ENCODE measurements at places on chromosomes 3 and 15.

DNA sequence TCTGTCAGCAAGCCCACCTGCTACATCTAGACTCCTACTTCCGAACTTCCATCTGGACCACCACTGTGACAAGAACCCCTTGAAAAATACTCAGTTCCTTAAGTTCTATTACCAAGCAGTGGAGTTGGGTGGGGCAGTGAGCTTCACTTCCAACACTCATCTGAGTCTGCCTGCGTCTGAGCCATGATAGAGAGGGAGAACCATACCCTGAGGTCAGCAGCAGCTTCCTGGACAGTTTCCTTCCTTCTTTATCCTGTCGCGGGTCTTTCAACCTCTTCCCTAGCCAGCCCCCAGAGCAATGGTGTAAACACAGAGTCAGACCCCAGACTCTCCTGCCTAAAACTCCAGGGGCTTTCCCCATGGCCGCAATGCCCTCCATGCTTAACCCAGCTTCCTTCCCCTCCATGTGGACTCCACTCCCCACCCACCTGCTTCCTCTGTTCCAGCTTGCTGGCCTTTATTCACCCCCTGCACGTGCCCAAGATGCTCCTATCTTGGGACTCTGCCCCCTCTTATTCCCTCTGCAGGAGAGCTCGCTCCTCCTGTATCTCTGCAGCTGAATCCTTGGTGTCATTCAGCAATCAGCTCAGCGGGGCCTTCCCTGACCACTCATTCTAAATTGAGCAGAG is 211.2 kb downstream of the SHQ1 start:
- DNase-seq = no peak

DNA sequence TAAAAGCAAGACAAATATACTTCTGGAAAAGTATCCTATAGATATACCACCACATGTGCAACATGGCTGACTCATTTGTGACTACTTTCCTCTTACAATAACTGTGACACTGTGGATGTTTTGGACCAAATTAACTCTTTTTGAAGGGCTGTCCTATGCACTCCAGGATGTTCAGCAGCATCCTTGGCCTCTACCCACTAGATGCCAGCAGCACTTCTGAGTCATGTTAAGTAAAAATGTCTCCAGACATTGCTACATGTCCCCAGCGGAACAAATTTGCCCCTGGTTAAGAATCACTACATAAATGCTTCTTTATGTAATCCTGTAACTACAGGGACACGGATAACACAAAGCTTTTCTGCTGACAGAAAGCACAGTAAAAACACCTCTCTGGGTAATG is 32.0 kb downstream of the RUVBL1 start:
- no peak for DNase-seq

GRCh38 chr3:38127611-38128302 is 9.2 kb downstream of the ACAA1 start:
- no peak for DNase-seq

GRCh38 chr3:179671309-179671708 is 18.5 kb downstream of the USP13 start:
- DNase-seq = no peak

GRCh38 chr3:190902292-190902691 is 39.8 kb upstream of the GMNC start:
- DNase-seq = no peak

DNA sequence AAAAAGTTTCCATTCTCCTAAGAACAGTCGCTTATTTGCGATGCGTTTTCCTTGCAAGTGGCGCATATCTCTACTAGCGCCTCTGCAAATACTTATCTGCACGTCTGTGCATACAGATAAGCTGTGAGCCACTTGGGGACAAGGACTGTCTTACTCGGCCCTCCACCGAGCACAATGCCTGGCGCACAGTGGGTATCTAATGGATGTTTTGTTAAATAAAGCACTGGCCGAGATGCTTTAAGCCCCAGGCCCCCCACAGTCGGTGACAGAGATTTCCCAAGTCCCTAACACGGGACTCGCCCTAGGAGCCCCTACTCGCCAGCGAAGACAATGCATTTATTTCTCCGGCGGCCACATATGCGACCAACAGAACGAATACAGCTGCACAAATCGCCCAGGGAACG is 503 bp downstream of the HLTF start:
- no peak for DNase-seq

DNA sequence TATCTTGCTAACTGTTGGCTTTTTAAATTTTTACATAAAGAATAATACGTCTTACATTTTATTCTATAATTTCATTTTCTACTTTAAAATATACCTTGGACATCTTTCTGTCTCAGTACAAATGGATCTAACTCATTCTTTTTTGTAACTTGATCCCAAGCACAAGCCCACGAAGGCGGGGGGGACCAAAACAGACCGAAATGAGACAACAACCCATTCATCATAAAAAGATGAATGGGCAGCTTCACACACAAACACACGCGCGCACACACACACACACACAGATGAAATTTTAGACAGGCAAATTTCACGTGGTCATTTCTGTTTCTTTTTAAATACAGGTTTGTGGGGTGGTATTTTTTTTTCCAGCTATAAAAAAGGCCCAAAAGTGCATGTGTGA is 271.3 kb upstream of the TOPAZ1 start:
- no peak for DNase-seq

DNA sequence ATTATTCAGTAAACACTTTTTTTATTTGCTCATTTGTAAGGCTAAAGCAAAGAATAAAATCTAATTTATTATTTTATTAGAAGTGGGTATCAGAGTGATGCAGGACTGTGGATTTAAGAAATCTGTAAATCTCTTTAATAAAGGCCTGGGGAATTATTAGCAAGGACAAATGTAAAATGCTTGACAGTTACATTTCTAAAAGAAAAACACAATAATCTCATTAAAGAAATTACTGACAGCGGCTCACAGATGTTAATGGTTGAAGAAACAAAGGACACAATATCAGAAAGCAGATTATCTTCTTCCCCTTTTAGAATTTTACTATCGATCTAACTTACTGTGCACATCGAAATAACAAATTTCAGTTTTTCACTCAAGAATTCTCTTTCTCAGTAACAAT is 262.1 kb upstream of the MEIS2 start:
- no peak for DNase-seq

DNA sequence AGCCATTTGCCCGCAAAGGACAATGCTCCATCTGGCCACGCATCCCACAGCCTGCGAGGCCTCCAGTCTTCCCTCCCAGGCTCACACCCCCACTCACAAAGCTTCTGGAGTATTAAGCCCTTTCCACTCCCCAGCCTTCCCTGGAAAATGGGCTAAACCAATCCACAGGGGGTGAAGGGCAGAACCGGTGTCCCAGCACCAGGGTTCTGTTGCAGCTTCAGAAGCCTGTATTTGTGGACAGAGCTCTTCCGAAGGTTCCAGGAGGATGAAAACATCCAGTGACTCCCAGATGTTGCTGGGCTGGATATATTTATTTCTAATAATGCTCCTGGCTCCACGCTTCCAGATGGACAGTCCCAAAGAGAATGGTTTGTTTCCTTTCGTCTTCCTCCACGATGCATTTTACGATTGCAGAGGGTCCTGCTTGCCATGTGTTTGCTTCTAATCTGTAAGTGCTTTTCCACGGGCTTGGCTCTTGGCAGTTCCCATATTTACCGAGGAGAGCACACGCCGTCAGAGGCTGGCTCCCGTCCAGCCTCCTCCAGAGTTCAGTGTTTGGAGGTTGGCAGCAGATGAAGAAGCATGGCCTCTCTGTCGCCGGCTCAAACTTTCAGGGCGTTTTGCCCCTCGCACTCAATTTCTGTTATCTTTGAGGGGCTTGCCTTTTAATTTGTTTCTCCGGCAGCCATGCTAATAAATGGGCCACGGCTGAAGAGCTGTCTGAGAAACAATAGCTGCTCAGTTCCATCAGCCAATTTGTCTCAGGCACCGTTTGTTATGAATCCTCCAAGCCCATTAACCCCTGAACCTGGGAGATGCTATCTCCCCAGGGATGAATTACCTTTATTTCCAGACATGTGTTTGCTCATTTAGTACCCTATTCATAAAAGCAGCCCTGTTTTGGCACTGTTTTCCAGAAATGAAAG is 367.9 kb upstream of the PROK2 start:
- DNase-seq = no peak

GRCh38 chr15:81052046-81052445 is 51.3 kb downstream of the TLNRD1 start:
- no peak for DNase-seq

DNA sequence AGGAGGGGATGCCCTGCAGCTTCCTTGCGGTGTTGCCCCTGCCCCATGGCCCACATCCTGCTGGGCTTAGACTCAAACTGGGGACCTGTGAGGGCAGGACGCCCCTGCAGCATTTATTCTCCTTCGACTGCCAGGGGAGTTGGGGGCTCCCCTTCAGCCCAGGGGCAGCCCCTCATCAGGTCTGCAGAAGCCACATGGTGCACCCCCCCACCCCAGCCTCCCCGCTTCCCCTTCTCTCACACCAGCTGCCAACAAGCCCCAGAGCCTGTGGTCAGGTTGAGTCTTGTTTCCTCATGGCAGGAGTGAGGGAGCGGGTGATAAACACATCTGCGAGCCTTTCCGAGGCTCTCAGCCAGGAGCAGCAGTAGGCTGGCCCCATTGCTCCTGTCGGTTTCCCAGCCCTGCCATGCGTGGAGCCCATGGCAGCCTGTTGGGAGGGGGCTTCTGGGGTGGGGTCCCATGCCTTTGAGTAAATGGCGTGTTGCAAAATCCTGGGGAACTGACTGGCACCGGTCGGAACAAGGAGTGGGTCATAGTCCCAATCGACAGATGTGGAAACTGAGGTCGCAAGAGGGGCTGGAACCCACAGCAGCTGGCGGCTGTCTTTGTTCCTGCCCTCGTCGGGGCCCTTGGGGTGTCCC is 27.8 kb downstream of the WNT7A start:
- no peak for DNase-seq

DNA sequence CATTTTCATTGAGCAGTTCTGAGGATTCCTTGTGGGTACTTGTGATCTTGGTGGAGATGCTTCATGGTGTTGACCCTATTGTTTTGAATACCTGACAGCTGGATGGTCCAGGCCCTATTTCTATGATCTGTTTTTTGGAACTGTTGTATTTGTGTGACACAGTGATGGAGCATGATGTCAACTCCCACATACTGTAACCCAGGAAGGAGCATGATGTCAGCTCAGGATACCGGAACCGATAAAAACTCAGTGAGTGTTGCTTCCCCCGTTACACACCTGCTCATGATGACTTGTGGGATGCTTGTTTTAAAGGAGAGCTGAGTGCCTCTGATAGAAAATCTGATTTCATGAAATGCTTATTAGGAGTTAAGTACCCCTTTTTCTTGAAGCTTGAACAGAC is 45.1 kb downstream of the ZBTB38 start:
- DNase-seq = no peak

DNA sequence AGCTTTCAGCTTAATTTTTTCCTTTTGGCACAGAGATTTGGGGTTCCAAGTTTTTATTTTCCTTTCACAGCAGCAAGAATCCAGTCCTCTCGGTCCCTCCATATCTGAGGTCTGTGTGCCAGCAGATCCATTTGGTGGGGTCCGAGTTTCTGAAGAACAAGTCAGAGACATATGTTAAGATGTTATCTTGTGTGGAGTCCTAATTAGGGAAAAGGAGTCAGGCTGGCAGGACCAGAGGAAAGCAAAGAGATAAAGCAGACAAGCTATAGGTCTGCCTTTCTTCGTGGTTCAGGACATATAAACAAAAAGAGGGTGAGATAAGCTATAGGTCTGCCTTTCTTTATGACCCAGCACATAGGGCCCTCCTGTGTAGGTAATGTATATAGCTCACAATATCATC is 54.9 kb downstream of the TMED3 start:
- DNase-seq = no peak

DNA sequence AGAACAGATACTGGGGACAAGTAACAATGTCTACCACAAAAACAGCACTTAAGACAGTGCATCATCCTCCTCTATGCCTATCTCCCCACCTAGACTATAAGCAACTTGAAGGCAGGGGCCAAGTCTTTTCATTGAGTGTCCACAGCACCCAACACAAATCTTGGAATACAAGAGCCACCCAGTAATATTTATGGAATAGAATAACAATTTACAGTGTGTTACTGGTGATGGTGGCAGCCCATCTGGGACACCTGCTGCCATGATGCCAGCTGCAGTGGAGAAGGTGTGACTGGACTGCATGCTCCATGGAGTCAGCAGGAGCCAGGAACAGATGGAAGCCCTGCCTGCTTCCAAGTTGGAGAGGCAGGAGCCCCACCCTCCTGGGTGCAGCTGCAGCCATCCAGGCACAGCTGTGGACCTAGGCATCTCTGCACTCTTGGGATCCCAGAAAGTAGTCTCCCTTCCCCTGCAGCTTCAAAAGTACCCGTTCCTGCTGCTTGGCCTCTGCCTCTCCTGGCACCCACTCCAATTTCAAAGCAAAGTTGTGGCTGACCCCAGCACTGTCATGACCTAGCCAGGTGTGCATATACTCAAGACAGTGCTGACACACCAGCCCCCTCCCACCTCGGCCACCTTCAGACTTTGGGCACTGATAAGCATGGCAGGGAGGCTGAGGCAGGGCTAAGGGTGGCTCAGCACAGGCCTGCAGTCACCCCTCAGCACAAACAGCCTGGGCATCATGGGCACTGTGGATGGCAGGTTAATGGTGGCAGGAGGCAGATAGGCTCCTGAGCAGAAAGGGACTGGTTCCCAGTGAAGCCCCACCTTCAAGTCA is 94.5 kb downstream of the TPRA1 start:
- no peak for DNase-seq

GRCh38 chr3:133881939-133882825 is 13.5 kb downstream of the RAB6B start:
- DNase-seq = no peak

DNA sequence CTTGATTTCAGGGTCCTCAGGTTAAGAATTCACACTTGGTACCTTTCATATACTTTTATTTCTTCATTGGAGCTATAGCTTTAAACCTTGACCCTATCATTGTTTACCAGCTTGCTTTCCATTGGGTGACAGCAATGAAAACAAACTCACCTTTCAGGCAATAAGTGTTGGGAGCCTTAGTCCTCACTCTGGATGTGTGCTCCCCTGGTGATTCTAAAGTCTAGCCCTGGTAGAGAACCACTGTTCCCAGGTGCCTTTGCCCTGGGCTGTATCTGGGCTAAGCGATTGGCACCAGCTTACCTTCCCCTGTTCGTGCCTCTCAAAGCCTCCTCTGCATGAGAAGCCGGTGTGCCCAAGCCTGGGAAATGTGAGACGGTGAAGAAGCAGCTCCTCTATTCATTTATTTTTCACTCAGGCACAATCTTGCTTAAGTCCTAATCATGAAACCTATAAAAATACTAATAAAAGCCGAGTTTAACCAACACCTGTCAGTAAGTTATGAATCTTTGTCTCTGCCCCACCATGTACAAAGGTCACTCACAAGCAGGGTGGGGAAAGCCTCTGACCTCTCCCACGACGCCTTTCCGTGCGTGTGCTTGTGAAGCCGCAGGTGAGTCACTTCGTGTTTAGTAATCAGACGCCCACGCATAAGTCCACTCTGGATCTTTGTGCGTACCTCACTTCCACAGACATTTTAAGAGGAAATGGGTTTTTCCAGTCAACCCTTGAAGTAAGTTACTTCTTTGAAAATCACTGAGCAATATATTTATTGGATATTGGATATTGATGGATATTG is 12.8 kb upstream of the ARRDC4 start:
- no peak for DNase-seq

DNA sequence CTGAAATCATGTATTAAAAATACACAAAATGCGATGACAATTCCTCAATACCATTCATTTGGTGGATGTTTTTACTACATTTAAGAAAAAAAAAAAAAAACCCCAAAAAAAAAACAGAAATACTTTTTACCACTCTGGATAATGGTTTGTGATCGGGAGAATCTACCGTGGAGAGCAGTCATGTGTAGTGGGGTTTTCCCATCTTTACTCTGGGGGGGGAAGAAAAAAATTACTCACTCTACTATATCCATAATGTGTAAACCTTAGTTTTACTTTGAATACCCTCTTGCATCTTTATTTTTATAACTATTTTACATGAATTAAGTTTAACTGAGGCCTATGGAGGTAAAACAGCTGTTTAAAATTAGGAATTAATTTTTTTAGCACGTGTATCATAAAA is 83.3 kb downstream of the ANKRD28 start:
- DNase-seq = no peak
